ENCODE measurements at places on chromosomes 2 and 18. TPM values are rescaled to one million over a fixed set of nuclear protein-coding genes. Genes with fewer than 3 reads are reported as not detected.
A peak's percentile ranks its signal among the peaks of the same experiment; 100 is the strongest.

- DNase-seq = no peak
These were observed 12.0 kb downstream of the SLC30A3 start for GRCh38 chr2:27250652-27251379.

DNA sequence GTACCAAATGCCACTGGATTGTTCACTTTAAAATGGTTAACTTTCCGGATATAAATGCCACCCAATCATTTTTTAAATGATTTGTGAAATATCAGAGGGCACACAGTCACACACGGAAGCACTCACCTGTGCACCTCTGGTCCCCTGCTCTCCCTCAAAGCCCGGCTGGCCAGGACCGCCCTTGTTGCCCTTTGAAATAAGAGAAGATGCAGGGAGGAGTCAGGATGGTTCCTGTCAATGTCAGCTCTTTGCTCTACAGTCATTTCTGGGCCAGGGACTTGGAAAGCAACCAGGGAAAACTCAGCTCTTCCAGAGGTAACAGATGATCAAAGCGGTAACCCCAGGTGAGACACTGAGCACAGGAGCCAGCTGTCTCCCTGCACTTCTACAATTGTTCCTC is 60.7 kb downstream of the COL6A3 start:
- DNase-seq = peak; percentile 63

GRCh38 chr2:201483342-201483741 is 31.8 kb downstream of the STRADB start:
- DNase-seq = no peak

DNA sequence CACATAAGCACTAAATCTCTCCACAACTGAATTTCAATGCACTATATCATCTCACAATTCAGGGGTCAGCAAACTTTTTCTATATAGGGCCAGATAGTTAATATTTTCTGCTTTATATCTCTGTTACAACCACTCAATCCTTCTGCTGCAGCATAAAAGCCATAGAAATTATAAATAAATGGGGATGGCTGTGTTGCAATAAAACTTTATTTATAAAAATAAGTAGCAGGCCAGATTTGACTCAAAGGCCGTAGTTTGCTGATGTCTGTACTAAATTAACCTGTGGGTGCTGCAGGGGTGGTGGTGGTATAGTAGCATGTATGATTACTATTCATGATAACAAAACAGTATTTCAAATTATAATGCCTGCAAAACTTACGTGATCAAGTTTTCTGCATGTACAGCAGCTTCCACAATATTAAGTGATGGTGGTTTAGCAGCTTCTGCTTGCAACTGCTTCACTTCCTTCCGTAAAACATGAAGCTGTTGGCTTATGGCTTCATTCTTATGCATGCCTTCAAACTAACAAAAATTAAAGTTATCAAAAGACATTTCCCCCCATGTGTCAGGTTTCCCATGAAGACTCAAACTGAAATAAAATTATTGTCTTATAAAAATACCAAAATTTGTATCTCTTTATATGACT is 64.1 kb downstream of the SIGLEC15 start:
- DNase-seq = no peak

DNA sequence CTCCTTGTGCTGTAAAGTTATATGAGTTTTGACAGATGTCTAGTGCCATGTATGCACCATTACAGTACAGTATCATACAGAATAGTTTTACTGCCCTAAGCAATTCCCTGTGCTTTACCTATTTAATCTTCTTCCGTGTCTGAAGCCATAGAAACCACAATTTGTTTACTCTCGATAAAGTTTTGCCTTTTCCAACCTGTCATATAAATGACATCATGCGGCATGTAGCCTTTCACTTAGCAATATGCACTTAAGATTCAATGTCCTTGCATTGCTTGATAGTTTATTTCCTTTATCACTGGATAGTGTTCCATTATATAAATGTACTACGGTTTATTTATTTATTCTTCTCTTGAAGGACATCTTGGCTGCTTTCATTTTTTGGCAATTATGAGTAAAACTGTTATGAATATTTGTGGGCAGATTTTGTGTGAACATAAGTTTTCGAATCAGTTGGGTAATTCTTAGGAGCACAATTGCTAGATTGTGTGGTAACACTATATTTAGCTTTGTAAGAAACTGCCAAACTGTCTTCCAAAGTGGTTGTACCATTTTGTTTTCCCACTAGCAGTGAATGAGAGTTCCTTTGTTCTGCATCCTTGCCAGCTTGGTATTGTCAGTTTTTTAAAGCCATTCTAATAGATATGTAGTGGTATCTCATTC is 136.8 kb upstream of the MAP3K20 start:
- DNase-seq = no peak

- DNase-seq = no peak
These were observed 15.5 kb upstream of the ERCC3 start for GRCh38 chr2:127309468-127309867.

DNA sequence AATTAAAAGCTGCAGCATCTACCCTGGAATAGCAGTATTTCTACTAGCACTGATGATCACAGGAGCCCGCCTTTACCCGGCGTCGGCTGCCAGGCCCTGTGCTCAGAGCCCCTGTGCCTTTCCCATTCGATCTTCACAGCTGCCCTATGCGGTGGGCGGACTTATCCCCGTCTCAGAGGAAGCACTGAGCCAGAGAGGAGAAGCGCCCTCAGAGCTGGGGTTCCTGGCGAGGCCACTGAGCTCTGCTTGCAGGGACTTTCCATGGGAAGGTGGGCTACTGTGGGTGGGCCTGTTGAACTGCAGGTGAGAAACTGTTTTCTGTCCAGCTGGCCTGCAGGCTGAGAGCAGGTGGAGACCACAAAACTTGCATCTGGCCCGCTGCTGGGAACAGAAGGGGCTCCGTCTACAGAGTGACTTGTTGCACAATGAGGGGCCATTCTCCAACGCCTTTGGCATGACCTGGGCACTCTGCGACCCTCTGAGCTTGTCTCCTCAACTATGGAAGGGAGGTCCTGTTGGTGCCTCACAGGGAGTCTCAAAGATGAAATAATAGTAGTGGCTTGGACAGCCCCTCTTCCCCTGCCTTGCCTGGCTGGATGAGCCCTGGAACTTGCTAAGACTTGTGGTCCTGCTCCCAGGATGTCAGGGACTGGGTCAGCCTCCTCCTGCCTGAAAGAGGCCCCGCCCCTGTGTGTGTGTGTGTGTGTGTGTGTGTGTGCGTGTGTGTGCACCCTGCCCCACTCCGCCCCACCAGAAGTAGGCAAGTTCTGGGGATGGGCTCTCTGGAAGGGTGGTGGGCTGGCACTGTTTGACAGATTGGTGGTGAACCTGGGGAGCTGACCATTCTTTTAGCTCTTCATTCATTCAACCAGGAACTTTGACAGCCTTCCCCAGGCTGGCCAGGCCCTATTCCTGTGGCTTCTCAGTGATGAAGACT is 32.7 kb downstream of the GLI2 start:
- peak; percentile 49 for DNase-seq

GRCh38 chr2:31483246-31483645 is 68.7 kb upstream of the XDH start:
- no peak for DNase-seq

DNA sequence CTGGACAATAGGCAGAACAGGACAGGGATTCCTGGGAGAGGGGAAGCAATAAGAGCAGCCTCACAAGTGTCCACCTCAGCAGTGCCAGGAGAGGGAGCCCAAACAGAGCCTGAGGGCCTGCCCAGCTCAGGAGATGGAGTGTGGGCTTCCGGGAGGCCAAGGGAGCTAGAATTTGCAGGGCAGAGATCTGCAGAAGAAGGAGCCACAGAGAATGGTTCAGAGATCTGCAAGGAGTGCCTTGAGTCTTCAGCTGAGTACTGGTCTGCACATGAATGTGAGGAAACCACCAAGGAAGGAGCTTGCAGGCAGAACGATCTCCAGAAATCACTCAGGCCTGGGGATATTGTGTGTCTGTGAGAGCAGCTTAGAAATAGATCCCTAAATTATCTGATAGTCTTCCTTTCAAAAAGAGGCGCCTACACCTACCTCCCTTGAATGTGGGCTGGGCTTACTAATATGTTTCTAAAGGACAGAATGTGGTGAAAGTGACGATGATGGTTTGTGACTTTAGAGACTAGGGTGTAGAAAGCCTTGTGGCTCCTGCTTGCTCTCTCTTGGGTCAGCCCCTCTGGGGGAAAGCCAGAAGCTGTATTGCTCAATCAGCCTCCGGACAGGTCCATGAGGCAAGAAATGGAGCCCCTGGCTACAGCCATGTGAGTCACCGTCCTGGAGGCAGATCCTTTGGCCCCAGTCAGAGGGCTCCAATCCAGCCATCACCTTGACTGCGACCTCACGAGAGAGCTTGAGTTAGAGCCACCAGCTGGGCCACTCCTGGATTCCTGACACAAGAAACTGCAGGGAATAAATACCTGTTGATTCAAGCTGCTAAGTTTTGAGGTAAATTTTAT is 7.6 kb upstream of the LPIN1 start:
- DNase-seq = peak; percentile 86

DNA sequence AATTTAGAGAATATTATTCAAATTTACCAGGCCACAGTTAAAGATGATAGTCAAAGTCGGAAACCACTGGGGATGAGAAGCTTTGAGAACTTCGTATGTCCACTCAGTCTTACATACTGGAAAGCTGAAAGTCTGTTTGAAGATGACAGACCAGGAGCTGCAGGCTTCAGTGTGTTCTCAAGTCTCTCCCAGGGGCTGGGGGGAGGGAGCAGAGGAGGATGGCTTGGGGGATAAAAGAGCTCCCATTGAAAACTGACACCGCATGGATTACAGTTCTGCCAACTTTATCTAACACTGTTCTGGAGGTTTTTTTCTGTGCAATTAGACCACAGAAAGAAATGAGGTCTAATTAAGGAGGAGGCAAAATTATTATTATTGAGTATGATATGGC is 170.5 kb upstream of the ALKAL2 start:
- DNase-seq = no peak

GRCh38 chr18:23135550-23136325 is 453 bp downstream of the CABLES1 start:
- DNase-seq = peak; percentile 72

- DNase-seq = no peak
These were observed 1027.2 kb upstream of the ACVR2A start for GRCh38 chr2:146817613-146818012.

- no peak for DNase-seq
These were observed 129.2 kb downstream of the RBMS1 start for GRCh38 chr2:160364364-160364763.

DNA sequence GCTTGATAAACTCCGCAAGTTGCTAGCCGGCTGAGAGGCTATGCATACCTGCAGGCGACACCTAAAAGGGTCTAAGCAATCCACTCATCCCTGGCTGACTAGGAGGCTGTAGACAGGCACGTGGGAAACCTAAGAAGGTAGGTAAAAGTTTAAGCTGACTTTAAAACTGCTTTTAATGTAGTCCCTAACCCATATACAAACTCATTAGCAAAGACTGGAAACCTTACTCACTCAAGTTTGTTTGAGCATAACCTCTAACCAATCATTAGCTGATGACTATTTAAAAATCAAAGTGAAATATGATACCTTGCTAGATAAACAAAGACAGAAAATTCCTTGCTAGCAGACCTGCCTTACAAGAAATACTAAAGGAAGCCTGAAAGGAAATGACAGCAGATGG is 106.4 kb downstream of the EXOC6B start:
- peak; percentile 72 for DNase-seq

DNA sequence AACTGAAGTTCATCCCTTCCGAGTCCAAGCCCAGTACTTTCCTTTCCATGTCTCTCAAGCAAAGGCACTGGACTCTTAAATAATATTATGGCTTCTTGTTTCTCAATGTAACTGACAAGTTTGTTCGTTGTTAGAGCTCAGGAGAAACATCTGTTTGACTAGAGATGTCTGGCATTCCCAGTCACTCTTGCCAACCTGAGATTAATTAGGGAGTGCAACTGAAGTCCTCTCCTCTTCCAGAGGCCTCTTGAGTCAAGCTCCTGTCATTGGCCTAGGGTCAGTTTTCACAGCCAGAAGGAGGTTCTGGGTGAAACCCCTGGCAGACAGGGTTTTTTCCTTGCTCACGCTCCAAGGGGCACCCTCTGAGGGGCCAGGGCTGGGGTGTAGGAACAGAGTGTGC is 196.1 kb downstream of the AGPS start:
- no peak for DNase-seq

DNA sequence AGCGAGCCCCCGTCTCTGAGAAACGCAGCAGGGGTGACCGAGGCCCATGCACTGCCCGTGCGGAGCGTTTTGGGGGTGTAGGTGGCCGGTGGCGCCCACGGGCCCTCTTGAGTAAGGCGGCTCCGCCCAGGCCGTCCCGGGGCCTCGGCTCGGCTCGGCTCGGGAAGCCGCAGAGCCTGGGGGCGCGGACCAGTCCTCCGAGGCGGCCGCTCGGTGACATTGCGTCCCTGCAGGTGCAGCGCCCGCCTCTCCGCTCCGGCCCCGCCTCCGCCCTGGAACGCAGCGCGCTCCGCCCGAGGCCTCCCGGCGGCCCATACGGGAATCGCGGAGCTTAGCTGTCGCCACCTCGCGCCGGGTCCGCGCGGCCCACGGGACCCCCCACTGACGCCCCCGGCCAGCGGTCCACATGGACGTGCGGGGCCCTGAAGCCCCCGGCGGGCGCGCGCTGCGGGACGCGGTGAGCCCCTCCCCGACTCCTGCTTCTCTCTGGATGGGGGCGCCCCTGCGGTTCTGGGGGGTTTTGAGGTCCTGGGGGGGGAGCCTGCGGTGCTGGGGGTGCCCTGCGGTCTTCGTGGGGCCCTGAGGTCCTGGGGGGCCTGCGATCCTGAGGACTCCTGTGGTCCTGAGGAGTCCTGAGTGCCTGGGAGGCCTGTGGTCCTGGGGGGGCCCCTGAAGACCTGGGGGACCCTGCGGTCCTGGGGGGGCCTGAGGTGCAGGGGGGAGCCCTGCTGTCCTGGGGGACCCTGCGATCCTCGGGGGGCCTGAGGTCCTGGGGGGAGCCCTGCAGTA is at the start of gene HSBP1L1:
TSS of gene HSBP1L1 (plus strand) at position 314 of the 789 bp plus-strand sequence. CDS start at position 407, 93 bp downstream.
- DNase-seq = peak; percentile 90

DNA sequence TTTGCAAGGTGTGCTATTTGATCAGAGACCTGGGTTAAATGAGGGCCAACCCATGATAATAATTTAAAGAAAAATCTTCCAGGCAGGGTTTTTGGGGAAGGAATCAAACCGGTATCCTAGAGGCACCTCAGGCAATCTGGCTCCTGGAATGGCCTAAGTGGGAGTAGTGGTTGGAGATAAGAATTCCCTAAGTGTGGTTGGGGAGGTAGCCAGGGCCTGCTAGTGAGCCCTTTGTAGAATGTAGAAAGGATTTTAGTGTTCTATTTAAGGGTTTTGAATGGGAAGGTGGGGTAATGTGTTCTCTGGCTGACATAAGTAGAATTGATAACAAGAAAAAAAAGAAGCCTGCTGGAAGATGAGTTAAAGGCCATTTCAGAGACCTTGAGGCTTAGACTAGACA is 422.2 kb downstream of the XIRP2 start:
- no peak for DNase-seq

The FZD7 gene
- 266 TPM for total RNA-seq

The MORN2 gene
- 13.7 TPM for total RNA-seq

The ATOH8 gene
- 1.3 TPM for total RNA-seq

The SH3RF3 gene
- 1.4 TPM for total RNA-seq

The TCF23 gene
- not detected for total RNA-seq

The CYP1B1 gene
- 9.4 TPM for total RNA-seq

The GPR39 gene
- 9.9 TPM for total RNA-seq

The GFPT1 gene
- total RNA-seq = 95.9 TPM

The FRZB gene
- 52.1 TPM for total RNA-seq

The TRIM43 gene
- not detected for total RNA-seq

Data from endodermal cell (in vitro differentiated cells).